Stimulated activated CD8-positive, alpha-beta memory T cell treated with anti-CD3 and anti-CD28 coated beads, Interleukin-2, amount 100 ng/mL, for 1 hour (primary cell): ENCODE measurements at places on chromosomes 5 and 9.

DNA sequence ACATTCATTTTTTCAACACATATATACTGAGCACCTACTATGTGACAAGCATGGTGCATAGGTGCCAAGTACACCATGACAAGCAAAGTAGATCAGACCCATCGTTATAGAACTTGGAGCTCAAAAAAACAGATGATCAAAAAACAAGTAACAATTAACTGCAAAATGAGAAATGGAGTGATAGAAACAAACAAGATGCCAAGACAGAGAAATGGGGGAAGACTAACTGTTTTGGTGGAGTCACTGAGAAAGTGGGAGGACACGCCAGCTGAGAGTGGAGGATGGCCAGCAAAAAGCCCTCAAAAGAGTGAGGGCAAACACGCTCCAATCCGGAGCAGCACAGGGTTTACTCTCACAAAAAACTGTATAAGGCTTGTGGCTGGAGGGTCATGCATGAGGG is 50.6 kb downstream of the TTC39B start:
- no peak for DNase-seq

GRCh38 chr9:132804576-132805295 is 73.3 kb downstream of the AK8 start:
- DNase-seq = no peak

DNA sequence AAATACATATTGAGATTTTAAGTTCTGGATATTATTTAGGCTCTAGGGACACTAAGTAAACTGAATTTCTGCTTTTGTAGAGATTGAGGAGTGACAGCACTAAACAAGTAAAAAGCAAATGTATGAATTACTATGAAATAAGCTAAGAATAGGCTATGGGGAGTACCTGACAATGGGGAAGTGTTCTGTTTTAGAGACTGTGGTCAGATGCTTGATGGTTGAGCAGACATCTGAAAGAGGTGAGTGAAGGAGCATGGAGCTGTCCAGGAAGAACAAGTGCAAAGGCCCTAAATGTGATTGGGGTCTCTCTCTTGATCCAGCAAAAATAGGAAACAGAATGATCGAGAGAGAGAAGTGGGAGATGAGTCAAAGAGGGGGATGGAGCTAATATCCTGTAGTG is 111.7 kb downstream of the JAKMIP2 start:
- DNase-seq = no peak

- no peak for DNase-seq
Measured at GRCh38 chr5:10445352-10445751, 3.7 kb downstream of the ROPN1L start.

DNA sequence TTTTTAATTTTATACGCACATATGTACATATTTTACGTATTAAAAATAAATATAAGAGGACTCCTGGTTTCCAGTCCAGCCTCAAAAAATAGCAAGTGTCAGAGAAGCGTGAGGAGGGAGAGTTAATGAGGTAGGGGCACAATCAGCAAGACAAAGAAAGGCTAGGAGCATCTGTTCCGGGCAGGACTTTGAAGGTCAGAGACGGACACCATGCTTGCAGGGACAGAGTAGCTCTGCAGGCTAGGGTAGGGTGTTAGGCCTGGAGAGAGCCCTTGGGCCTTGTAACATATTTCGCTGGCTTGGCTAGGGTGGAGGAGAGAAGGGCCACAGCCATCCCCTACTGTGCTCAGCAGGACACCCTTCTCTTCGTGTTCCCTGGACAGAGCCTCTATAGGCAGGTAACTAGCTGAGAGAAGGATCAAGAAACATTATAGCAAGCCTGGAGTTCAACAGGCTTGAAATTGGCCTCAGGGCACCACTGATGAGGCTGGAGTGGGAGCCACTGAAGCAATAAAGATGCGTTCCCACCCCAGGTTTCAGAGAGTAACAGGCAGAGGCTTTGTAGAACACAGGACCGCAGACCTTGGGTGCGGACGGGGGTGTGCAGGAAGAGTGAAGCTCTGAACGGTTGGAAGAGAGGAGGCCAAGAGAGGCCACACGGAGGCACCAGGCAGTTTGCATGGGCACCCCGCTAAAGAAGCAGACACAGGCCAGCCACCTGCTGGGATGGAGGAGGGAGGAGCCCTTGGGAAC is 9.7 kb upstream of the IPPK start:
- DNase-seq = no peak

DNA sequence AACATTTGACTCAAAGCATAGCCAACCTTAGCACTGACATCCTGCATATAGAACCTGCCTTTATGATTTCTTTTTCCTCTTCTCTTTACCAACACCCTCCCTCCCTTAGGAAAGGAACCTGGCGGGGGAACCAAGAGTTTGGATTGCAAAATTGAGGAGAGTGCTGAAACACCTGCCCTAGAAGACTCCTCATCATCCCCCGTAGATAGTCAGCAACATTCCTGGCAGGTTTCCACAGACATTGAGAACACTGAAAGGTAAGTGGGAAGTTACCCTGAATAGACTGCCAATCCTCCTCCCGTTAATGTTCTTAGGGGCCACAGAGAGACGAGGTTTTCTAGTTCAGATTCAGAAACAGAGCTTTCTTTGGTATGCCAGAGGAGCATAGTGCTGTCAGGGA is 88.8 kb downstream of the RGS7BP start:
- no peak for DNase-seq

DNA sequence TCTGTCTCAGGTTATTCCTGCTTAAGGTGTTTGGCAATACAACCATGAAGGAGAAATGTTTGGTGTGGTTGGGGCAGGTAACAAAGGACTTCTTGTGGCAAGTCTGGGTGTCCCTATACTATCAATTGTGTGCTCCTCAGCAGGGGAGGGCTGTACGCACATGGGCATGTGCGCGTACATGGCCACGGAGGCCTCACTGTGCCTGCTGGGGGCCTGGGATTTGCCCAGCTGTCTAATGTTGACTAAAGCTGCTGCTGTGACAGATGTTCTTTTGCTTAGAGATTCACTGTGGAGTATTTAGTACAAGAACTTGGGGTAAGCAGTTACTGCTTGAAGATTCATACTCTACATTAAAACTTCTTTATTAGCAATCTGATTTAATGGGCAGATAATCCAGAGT is 97.5 kb downstream of the HSPA4 start:
- DNase-seq = no peak

DNA sequence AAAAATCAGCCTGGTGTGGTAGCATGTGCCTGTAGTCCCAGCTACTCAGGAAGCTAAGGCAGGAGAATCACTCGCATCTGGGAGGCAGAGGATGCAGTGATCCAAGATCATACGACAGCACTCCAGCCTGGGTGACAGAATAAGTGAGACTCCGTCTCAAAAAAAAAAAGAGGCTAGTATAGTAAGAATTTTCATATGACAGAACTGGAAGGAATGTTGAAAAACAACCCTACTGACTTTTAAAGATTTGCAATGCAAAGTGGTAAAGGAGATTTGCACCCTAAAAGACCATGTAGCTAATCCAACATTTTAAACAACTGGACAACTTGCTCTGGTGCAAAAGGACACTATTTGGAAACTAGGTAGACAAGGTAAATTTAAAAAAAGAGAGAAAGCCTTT is 58.1 kb downstream of the SH3PXD2B start:
- no peak for DNase-seq

DNA sequence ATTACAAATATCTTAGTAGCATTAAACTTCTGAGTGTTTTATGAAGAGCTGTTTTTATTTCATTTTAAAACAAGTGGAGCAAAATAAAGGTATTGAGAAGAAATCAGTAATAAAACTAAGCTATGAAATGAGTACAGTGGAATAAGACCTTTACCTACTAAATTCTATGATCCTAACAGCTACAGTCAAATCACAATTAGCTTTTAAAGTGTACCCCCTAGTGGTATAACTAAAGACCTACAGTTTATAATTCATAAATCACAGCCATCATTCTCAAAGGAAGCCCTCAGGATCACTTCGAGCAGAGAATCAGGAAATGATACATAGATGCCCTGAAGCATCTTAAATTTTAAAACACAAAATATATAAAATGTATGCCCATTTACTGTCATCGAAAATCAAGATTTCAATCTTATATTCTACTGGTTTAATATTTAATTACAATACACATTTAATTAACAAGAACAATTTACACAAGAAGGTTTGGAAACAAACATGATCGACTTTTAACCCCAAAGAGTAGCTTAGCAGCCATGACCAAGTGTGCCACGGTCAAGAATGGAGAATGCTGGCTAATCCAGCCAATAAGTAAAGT is 12.3 kb downstream of the CCNH start:
- DNase-seq = no peak
